NCI-H2029 (cell line): ENCODE measurements at places on chromosomes 3 and 15.
A peak's percentile ranks its signal among the peaks of the same experiment; 100 is the strongest.

DNA sequence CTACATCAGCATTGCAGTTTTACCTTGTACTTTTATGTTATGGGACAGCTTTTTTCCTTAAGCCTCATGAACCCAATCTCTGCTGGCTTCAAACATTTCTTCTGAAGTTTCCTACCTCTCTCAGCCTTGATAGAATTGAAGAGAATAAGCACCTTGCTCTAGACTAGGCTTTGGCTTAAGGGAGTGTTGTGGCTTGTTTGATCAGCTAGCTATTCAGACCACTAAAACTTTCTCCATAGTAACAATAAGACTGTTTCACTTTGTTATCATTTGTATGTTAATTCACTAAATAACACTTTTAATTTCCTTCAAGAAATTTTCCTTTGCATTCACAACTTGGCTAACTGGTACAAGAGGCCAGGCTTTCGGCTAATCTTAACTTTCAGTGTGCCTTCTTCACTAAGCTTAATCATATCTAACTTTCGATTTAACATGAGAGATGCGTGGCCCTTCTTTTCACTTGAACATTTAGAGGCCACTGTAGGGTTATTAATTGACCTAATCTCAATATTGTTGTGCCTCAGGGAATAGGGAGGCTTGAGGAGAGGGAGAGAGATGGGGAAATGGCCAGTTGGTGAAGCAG is 8.1 kb upstream of the TIGIT start:
- no peak for DNase-seq

- no peak for DNase-seq
Measured at GRCh38 chr3:57855281-57855680, 99.2 kb downstream of the SLMAP start.

GRCh38 chr15:72319360-72319984 is 485 bp downstream of the CELF6 start:
- no peak for DNase-seq

GRCh38 chr3:104951426-104951825 is 415.3 kb upstream of the ALCAM start:
- DNase-seq, result no peak

GRCh38 chr3:138923531-138923994 is 23.4 kb downstream of the FOXL2 start:
- peak; percentile 49 for DNase-seq

DNA sequence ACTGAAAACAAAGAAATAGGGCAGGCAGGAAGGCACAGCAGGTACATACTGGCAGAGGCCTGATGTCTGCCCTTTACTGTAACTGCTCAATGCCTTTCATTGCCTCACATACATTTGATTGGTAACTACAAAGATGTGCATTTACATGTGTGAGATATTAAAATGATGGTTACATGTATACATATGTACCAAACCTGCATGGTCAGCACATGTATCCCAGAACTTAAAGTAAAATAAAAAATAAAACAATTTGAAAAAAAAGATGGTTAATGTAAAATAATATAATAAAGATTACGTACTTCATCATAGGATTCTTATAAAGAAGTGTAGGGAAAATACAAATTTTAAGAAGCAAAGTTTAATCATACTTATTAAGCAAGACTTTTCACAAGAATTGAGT is 15.1 kb downstream of the SSR3 start:
- DNase-seq, result no peak

DNA sequence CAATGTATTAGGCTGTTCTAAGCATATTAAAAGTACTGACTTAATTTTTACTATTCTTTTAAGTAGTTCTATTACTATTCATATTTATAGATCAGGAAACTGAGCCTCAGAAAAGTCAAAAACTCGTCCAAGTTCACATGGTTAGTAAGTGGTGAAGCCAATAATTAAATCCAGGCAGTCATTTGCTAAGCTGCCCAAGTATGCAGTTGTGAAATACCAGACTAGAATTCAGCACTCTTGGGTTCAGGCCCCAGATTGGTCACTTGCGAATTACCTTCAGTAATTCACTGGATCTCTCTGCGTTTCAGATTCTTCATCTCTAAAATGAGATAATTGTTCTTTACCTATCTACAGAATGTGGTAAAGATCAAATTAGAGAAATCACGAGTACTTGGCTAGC is 161.9 kb upstream of the CADPS start:
- no peak for DNase-seq

DNA sequence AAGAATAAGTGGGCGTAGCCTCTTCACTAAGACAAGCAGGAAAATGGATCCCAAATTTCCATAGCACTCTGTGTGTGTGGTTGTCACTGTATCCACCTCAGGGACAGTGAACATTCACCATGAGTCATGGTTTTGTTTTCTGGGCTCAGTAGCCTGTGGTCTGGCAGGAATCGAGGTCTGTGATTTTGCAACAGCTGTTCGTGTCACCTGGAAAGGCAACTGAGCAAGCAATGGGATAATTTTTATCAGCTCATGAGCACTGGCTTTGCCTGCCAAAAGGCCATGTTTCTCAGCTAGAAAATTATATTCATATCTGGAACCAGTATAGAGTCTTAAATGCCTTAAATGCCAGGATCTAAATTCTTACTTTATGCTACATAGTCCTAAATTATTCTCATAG is 60.9 kb downstream of the STRIT1 start:
- DNase-seq, result peak; percentile 28

- DNase-seq, result no peak
Measured at GRCh38 chr15:42736178-42736792, 643 bp downstream of the CDAN1 start.

- DNase-seq, result no peak
Measured at GRCh38 chr15:48385031-48385830, 54.0 kb downstream of the DUT start.

GRCh38 chr3:27165321-27165721 is 203.9 kb downstream of the NEK10 start:
- DNase-seq, result no peak

DNA sequence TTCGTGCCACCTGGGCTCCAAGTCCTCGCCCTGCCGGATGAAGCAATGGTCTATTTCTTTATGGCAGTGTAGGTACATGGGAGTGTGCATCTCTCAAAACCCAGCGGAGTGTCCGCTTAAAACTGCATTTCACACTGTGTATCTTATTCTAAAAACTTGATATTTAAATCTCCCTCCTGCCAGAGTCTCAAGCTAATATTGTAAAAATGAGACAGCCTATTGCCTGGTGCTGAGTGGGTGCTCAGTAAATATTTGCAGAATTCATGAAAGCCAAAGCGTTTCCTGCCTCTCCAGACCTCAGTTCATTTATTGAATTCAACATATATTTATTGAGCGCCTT is 330 bp upstream of the TBC1D2B start:
- no peak for DNase-seq

DNA sequence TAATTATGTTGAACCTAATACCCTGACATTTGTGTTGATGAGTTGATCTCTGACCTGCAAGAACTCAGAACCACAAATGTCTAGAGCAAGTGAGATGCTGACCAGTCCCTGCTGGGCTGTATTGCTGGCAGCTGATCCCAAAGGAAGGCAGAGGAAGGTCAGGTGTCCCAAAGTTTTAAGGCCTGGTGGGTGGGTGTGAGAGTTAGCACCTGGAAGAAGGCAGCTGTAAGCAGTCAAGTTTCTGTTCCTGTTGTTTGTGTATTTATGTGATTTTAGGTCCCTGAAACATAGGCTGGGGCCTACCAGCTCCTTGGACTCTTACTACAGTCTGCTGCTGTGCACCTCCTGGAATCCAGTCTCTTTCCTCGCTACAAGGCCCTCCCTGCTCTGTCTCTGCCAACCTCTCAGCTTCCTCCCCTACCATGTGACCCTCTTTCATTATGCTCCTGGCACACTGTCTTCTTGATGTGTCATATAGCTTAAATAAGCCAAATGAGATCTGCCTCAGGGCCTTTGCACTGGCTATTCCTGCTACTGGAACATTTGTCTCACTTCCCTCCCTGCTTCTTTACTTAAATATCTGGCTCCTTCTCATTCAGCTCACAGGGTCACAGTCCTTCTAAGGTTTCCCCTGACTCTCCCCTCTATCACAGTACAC is 31.0 kb upstream of the ATOSA start:
- DNase-seq, result no peak

DNA sequence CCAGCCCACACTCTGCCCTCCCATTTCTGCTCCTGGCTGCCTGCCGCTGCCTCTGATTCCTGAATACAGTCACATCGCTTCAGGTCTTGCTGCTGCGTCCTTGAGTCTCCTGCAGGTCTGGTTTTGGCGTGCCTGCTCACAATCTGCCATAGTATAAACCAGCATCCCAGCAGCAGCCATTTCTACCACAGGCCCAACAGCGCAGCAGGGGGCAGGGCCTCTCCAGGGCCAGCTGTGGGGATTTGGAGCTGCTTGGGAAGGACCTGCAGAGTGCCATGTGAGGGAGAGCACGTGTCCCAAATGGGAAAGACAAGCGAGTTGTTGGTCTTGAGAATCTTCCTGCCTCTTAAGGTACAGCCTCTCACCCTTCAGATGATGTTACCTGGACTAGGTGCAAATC is 398.3 kb upstream of the PPP2R3A start:
- no peak for DNase-seq

GRCh38 chr3:53628536-53629401 is 134.4 kb downstream of the CACNA1D start:
- no peak for DNase-seq

GRCh38 chr3:20323307-20323927 is 137.4 kb upstream of the SGO1 start:
- no peak for DNase-seq

DNA sequence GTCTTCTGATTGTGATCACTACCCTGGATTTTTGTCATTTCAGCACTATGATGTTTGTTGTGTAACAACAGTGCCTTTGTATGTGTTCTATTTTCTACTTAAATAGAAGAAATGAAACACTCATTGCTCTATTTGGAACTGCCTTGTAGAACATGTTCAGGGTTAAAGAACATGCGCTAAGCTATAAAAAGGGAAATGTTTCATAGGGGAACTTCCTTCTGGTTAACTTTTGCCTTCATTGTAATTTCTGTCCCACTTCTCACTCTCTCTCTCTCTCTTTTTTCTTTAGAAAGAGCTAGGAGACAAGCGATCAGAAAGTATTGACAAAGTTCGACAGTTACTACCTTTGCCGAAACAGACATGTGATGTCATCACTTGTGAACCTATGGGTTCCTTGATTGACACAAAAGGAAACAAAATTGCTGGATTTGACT is at the start of gene P2RY12:
Gene P2RY12, minus strand, starts transcription at position 13 of the 434 bp plus-strand sequence. CDS start 45,908 bp downstream, outside the sequence.
- no peak for DNase-seq

DNA sequence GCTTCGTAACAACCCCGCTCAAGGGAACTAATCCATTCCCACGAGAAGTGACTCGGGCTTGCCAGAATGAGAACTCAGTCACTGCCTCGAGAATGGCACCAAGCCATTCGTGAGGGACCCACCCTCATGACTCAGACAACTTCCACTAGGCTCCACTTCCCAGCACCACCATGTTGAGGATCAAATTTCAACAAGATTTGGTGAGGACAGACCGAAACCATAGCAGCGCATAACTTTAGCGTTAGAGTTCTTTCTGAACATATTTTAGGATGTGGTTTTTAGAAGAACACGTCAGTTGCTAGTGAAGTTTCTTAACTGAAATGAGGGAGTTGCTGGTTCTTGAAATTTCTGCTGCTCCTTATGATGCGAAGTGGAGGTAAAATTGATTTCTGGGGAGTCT is 13.5 kb downstream of the PTPRG start:
- no peak for DNase-seq

DNA sequence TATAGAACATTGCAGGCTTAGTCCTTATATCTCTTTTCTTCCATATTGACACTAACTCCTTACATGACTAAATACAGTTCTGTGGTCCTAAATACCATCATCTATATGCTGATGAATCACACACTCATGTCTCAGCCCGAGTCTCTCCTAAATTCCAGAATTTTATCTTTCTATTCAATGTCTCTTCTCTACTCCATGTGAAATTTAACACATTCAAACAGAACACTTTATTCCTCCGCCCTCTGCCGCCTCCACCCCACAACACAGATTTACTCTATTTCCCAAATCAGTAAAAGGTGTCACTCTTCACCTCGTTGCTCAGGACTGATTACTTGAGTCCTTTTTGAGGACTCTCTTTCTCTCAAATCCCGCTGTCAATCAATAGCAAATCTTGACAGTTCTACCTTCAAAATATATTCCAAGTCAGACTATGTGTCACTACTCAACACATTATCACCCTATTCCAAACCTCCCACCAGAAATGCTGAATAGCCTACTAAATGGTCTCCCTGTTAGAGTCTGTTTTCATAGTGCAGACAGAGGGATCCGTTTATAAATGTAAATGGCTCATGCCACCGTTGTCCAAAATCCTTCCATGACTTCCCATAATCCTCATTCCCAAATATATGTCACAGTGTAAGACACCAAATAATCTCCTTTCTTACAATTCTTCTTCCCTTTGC is 230.3 kb downstream of the FGF12 start:
- DNase-seq, result no peak

DNA sequence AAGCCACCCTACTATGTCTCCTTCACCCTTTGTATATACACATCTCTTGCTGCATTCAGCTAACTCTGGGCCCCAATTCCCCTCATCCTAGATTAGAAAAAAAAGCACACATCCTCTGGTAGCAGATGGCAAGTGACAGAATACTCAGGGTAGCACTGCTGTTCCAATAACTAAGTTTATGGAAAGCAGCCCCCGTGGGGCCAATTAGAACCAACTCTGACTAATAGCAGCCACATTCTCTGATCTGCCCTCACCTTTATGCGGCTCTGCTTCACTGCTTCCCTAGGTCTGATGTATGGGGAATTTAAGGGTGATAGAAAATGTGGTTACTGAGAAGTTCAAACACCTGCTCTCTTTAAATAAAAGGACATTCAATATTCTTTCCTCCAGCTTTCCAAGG is 74.9 kb upstream of the SETMAR start:
- DNase-seq, result no peak

DNA sequence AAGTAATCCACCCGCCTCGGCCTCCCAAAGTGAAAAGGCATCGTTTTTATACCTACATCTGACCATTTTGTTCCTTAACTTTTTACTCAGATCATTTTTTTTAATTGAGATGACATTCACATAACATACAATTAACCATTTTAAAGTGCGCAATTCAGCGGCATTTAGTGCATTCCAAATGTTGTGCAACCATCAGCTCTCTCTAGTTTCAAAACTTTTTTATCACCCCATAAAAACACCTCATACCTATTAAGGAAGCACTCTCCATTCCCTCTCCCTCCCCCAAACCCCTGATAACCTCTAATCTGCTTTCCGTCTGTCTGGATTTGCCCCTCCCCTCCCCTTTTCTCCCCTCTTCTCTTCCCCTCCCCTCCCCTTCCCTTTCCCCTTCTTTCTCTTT is 310.1 kb downstream of the UACA start:
- DNase-seq, result no peak

- DNase-seq, result peak; percentile 46
Measured at GRCh38 chr3:128559486-128560225, 66.7 kb upstream of the GATA2 start.

GRCh38 chr3:15505479-15506165 is 15.9 kb downstream of the COLQ start:
- no peak for DNase-seq
